ENCODE measurements at places on chromosomes 13 and 19.

GRCh38 chr13:80586356-80586755, 245.4 kb upstream of the SPRY2 start:
- no peak for DNase-seq

GRCh38 chr19:12937093-12937926, 1.1 kb upstream of the CALR start:
- no peak for DNase-seq

GRCh38 chr13:99741960-99742359, 229.6 kb downstream of the ZIC5 start:
- DNase-seq: no peak

- DNase-seq: no peak
Observed at GRCh38 chr13:33497146-33497845, 211.7 kb upstream of the STARD13 start.

GRCh38 chr19:55091955-55092354, 16.3 kb downstream of the EPS8L1 start:
- no peak for DNase-seq

GRCh38 chr19:54614726-54615125, 15.6 kb upstream of the LILRB1 start:
- DNase-seq: no peak

DNA sequence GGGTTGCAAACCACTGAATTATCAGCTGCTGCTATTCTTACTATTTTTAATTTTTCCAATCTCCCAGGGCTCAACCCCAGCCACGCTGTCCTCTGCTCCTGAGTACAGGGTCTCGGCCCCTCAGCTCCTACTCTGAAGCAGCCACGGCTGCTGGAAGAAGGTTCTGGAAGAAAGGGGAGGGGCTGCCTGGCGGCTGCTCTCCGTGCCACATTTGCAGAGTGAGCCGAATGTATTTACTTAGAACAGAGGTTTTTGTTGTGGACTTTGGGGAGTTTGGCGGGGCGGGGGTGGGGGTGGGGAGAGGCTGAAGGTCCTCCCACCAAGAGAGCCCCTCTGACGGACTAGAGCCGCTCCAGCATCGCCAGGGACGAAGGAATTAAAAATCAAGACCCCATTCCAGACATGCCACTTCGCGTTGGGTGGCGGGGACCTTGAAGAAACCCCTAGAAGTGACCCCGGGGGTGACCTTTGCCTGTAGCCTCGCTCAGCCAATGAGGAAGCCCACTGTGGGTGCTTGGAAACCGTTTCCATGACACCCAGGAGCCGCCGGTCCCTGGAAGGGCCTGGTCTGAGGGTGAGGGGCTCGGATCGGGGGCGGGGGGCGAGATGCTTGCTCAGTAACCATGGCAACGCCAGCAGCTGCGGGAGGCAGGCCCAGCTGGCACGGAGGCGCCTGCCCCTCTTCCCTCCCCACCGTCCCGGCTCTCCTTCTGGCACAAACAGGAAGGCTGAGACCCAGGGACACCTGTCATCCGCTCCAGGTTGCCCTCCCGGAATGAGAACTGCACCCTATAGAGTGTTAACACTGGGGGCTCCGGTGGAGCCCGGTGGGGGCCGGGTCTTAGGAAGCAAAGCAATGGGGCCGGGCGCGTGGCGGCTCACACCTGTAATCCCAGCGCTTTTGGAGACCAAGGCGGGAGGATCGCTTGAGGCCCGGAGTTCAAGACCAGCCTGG, 54.2 kb upstream of the PTPRS start:
- no peak for DNase-seq

GRCh38 chr13:75705395-75705794, 69.3 kb downstream of the LMO7 start:
- no peak for DNase-seq

- DNase-seq: no peak
Observed at GRCh38 chr13:45882626-45883025, 31.1 kb upstream of the SIAH3 start.
